NCI-H524 (cell line): ENCODE measurements at places on chromosomes 16 and 17.

- DNase-seq = no peak
Measured at GRCh38 chr16:3023415-3023668, 400 bp downstream of the HCFC1R1 start.

GRCh38 chr16:66510711-66511601 lies 39.0 kb downstream of the TK2 start:
- DNase-seq = no peak

DNA sequence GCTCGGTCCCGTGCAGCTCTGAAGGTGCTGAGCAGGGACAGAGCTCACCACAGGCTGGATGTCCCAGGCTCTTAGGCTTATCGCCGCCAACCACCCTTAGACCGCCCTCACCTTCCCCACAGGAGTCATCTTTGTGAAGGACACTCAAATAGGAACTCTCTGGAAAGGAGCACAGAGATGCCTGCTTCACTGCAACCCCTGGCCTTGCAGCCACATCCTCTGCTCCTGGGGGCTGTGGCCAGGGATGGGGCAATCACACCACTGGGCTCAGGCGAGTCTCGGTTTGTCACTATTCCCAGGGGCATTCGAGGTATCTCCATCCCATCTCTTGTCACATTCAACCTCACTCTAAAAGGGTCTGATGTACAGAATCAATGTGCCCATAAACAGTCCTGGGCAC lies 10.9 kb downstream of the ZDHHC1 start:
- DNase-seq = no peak

- no peak for DNase-seq
Measured at GRCh38 chr16:55498101-55498500, 10.8 kb upstream of the LPCAT2 start.

GRCh38 chr16:58194790-58195189 lies 3.1 kb downstream of the CSNK2A2 start:
- no peak for DNase-seq
